Prostate gland (tissue), 2 donors: ENCODE measurements at places on chromosomes 13 and 19. TPM values are rescaled to one million over a fixed set of nuclear protein-coding genes. Genes with fewer than 3 reads are reported as not detected.

Gene C13orf42
- 0.57 TPM for total RNA-seq

Gene TSPAN16
- 4.2 TPM for total RNA-seq

Gene MIA
- 5.0 TPM for total RNA-seq

Gene MAU2
- total RNA-seq: 52.5 TPM

Gene PLIN5
- total RNA-seq: 23.2 TPM

Gene MATK
- 1.9 TPM for total RNA-seq

DNA sequence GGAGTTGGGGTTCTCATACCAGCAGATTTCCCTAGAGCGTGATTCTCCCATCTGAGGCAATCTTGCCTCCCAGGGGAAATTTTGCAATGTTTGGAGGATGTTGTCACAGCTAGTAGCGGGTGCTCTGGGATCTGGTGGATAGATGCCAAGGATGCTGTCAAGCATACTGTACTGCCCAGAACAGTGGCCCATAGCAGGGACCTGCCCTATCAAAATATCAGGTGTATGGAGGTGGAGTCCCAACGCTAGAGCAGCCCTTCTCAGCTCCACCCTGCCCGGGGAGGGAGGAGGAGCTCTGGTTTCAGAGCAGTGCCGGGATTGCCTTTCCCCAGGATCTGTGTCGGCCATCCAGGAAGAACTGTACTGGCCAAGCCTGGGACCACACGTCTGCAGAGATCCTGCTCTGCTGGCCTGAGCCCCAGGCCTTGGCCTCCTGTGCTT lies 10.9 kb upstream of the QTRT1 start:
- no peak for DNase-seq

DNA sequence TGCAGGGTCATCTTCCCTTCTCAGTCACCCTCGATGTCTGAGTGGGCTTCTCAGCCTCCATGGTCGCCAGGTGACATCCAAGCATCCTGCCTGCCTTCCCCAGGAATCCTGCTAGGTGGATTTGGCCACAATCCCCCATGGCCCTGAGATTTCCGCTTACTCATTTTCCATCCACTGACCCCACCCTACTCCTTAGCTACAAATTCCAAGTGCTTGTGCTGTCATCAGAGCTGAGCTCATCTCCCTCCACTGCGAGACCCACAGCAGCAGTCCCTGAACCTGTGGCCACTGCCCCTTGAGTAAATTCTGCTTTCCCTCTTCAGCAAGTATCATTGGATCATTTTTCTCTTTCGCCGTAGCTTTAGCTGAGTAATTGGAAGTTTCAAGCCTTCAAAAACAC lies 90.5 kb upstream of the ANKRD10 start:
- no peak for DNase-seq

DNA sequence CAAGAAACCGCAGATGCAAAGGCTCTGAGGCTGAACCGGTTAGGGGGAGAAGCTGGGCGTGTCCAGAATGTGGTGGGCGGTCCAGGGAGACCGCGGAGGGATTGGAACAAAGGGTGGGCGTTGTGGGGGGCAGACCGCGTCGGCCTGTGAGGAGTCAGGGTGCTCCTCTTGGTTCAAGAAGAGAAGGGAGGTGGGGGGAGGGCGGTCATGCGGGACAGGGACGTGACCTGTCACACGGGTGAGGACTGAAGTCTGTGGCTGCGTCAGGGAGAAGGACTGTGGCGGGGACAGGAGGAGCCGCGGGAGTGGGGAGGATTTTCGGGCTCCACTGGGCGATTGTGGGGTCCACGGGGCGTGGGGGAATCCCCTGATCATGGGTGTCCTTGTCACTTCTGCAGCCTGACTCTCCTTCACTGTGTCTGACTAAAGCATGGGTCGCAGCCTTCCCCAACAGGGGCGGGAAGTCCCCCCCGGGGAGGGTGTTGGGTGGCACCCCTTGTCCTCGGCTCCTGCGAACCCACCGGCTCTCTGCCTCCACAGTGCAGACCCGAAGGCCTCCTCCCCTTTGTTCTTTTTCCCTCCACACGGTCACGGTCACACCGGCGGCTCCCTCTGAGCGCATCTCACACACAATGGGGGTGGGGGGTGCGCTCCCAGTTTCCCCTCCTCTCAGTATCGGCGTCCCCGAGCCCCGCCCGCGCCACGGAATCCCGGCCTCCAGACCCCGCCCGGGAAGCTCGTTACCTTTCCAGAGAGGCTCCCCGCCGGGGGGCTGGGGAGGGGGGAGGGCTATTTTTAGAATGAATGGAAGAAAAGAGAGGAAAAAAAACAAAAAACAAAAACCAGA lies 16.4 kb upstream of the KCNN1 start:
- DNase-seq: no peak

- no peak for DNase-seq
These were observed 10.5 kb upstream of the KLK4 start for GRCh38 chr19:50921426-50922316.

DNA sequence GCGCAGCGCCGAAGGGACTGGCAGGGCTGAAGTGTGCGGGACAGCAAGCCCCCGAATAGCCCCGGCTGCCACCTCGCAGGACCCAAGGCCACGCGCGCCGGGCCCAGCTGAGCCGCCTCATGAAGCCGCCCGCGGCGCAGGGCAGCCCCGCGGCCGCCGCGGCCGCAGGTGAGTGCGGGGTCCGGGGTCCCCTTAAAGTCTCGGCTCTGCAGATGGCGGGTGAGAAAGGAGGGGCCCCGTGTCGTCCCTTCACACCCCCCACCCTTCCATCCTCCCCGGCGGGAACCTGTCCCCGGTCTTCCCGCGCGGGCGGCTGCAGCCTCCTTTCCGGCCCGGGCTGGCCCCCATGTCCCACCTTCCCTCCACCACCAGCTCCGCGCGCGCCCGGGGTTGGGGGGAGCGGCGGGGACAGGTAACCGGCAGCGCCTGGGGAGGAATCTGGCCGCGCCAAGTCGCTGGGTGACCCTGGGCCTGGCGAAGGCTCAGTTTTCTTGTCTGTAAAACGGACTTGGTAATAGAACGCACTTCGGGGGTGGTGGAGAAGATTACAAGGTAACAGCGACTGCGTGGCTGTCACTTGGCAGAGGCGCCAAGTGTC lies 338 bp downstream of the RGCC start:
- no peak for DNase-seq

- DNase-seq: no peak
These were observed 42.8 kb downstream of the SLC6A16 start for GRCh38 chr19:49282184-49282583.

GRCh38 chr19:50639121-50640112 lies at the start of gene SYT3:
Gene SYT3 (minus strand): TSS chr19:50639881. CDS start chr19:50637411, 2,470 bp downstream.
- peak; percentile 29 for DNase-seq

GRCh38 chr19:41960973-41961372 lies 1.9 kb upstream of the RABAC1 start:
- DNase-seq: no peak

DNA sequence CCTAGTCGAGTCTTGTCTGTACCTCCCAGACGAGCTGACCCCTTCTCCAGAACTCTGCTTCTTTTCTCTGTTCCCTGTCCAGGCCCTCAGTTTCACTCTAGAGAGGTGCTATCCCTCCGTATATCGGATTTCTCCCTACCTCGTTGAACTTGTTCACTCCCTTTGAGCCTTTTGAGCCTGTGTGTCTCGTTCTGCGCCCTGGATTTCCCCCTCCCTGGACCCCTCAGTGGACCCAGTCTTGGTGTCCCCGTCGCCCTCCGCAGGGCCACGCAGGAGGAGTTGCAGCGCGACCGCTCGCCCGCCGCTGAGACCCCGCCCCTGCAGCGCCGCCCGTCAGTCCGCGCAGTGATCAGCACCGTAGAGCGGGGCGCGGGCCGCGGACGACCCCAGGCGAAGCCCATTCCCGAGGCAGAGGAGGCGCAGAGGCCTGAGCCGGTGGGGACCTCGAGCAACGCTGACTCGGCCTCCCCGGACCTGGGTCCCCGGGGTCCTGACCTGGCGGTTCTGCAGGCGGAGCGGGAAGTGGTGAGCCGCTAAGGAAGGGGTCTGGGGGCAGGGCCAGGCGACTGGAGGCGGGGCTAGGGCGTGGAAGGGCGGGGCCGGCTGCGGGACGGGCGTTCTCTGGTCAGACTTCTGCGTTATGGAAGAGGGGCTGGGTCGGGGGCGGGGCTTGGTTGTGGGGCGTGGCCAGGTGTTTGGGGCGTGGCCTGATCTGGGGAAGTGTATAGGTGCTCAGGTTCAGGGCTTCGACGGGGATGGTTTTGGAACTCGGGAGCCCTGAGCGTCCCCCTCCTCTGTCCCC lies 5.5 kb downstream of the EPS8L1 start:
- DNase-seq: peak; percentile 80

DNA sequence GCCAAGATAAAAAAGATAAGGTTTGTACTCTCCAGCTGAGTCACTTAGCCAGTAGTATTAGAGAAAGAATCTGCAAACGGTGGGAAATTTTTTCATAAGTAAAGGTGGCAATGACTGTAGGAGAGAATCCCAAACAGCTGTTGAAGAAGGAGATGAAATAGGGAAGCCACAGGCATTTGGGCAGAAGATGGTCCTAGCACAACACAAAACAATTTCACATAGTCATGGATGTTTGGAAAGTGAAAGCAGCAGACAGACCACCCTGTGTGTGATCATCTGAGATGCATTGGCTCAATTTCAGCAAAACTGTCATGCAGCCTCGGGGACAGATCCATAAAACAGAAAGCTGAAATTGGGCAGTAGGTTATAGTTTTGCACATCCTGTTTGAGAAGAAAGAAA lies 2832.4 kb downstream of the PCDH9 start:
- DNase-seq: no peak

- peak; percentile 76 for DNase-seq
These were observed 22.8 kb downstream of the HAUS8 start for GRCh38 chr19:17052439-17052838.

- DNase-seq: no peak
These were observed 48.0 kb downstream of the LNX2 start for GRCh38 chr13:27572234-27572901.

DNA sequence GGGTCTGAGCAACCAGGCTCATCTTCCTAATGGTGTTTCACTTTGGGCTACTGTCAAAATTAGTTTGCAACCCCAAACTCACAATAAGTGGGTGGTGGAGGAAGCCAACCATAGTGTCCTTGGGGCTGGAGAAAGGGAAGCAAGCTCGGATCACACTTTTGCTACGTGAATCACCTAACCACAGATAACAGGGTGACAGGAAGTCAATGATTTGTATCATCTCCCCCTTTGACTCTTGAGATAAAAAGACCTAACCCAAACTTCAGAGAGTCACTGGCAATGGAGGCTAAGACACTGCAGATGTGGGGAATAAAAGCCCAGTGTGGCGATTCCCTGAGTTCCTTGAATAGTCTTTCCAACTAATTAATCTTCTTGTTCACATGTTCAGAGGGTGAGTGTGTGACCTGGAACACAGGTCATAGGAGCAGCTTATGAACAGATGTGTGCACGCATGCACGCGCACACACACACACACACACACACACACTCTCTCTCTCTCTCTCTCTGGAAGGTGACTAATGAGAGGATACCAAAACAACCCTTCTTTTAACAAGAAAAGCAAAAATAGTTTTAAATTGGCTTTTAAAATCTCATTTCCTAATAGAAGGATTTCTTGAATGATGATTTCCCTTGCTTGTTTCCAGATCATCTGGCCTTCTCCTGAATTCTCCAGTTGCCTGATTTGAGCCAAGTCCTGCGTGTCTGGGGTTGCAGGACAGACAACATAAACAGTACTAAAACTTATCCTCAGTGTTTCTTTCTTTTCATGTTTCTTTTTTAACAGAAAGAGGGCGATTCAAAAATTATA lies 21.2 kb upstream of the DOCK9 start:
- DNase-seq: no peak

DNA sequence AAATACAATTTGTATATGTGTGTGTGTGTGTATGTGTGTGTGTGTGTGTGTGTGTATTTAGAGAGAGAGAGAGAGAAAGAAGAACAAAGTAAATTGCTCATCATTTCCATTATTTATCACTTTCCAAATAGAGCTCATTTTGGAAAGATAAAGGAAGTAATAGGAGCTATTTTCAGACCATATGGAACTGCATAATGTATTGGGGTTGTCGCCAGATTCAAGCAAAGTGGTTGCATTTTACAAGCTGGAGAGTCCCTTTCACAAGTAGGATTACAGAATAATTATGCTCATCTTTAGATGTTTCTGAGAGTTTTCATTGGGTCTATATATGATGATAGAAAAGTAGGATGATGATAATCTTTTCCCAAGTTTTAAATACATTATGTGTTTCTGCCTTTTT lies 842.7 kb upstream of the SLC10A2 start:
- DNase-seq: no peak

DNA sequence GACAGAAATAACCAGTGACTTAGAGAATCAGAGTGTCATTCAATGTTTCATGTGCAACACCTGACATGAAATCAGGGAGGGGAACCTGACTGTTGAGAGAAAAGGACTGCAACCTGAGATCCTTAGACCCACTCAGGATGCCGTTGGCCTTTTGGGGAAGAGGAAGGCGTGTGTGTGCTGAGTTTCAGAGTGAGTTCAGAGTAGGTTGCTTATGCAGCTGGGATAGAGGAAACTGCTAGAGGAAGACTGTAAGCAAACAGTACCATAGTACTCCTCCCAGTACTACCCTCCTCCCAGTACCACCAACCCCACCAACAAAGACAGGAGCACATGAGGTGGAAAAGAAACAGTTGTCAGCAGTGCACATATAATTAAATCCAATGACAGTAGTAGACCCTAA lies 63.7 kb downstream of the KL start:
- no peak for DNase-seq
